HS-5 (cell line): ENCODE measurements at places on chromosomes 1 and 21.

- no peak for DNase-seq
Observed at GRCh38 chr1:158021721-158022120, 28.3 kb downstream of the KIRREL1 start.

GRCh38 chr1:87812871-87813577 lies 484.3 kb downstream of the LMO4 start:
- DNase-seq: no peak

DNA sequence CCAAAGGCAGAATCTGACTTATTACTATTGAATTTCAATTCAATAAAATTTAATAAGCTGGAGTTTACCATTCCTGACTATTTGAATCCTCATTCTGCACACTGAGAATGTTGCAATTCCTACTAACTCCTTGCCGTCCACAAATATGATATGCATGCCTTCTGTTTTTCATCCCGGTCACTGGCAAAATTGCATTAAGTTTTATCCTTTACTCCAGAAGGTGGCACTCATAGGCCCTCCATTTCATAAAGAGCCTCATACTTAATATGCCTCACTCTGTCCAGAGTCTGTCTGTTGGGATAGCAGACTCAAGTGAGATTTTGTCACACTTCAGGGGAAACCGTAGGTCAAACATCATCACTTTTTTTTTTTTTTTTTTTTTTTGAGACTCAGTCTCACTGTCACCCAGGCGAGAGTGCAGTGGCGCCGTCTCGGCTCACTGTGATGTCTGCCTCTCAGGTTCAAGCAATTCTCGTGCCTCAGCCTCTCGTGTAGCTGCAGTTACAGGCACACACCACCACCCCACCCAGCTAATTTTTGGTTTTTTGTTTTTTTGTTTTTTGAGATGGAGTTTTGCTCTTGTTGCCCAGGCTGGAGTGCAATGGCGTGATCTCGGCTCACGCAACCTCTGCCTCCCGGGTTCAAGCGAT lies 27.3 kb downstream of the F11R start:
- DNase-seq: peak; percentile 37

DNA sequence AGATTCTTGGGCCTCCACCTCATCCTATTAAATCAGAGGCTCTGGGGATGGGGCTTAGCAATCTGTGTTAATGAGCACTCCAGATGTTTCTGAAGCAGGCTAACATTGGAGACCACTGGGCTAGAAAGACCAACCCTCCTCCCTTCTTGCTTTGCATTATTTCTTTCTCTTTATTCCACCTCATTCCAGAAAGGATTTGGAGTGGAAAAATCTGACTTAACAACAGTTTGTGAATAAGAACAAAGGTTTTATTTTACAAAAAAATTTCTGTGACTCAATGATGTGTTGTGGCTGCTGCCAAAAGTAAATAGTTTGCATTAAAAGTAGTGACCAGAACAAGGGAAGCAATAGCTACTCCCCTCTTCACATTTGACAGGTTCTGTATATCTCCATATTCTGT lies 79.4 kb downstream of the TGFB2 start:
- no peak for DNase-seq

DNA sequence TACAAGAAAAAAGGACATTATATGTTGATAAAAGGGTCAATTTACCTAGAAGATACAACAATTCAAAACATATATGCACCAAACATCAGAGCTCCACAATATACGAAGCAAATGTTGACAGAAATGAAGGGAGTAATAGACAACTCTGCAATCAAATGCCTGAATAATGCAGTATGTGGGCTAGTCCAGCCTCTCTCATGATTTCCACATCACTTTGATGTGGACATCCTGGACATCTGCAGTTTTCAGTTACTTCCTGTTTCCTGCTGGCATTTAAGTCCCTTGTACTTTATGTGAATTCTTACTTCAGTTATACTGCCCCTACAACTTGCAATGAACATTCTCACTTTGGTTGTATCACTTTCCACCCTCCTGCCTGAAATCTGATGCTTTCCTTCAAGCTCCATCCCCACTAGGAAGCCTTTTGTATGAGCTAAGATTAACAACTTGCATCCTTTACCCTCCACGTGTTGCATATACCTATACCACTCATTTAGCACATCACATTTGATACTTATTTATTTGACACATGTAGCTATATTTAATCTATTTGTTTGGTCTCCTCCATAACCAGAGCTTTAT lies 36.7 kb downstream of the DISC1 start:
- DNase-seq: peak; percentile 6

DNA sequence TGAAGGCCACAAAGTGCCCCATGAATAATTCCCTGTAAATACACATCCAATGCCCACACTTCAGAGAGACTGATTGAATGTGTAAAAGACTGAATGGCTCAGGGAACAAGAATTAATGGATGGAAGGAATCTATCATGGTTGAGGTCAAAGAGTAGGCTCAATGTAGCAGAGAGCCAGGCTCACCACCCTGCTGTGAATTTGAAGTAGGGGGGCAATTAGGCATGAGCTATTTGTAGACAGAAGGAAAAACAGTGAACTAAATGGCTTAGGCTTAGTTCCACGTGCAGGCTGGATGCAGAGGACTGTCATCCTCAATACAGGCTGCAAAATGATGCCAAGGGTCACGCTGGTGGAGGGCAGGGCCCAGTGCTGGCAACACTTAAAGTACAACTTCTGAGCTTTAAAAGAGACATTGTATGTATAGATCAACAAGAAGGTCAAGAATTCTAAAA lies 22.9 kb upstream of the IGSF3 start:
- DNase-seq: no peak

DNA sequence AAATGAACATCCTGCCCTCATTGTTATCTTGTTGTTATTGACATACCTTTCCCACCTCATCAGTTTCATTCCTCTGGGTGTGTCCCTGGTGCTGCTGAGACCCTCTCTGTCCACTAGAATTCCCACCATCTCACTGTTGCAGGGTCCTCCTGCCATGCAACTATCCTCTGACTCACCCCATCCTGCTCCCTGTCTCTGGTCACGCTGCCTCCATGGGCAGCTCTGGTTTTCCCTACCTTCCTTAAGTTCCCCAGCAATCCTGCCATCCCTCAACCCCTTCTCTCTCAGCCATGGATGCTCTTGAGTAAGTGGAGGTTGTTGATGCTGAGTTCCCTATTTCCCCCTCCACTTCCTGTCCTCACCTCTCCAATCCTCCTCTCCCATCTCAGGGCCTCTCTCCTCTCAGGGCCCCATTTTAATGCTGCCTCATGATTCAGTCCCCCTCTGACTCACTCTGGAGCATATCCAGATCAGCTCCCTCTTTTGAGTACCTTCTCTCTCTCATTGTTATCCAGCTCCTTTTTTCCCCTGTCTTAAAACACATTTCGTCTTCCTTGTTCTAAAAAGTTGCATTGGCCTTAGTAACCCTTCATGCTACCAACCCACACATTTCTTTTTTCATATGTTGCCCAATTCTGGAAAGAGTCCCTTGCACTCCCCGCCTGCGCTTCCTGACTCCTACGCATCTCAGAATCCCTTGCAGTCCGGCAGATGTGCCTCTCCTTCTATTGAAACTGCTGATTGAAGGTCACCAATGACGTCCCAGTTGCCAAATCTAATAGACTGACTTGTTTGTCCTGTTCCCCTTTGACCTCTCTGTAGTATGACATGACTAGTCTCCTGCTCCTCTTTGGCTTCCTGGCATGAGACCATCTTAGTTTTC lies 92.0 kb downstream of the CNIH3 start:
- peak; percentile 76 for DNase-seq

DNA sequence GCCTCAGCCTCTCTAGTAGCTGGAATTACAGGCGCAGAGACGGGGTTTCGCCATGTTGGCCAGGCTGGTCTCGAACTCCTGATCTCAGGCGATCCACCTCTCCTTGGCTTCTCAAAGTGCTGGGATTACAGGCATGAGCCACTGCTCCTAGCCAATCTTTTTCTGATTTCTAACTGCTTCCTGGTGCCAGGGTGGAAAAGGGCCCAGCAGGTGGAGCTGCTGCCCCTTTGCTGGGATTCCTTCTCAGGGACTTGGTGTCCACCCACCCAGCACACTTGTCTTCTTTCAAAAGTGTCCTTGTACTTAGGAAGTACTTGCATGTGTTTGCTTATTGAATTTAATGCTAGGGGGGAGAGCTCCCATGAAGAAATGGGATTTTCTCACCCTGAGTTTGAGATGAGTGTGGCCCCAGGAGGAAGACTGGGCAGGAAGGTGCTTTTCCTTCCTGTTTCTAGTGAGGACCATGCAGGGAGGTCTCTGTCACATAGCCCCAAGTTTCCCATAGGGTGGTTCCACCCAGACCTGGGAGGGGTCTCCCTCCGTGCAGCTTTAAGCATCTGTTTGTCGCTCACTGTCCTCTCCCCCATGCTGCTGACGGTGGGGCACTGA lies 14.2 kb downstream of the UTP11 start:
- no peak for DNase-seq

- DNase-seq: no peak
Observed at GRCh38 chr1:182682406-182682805, 2.0 kb downstream of the RGS8 start.

DNA sequence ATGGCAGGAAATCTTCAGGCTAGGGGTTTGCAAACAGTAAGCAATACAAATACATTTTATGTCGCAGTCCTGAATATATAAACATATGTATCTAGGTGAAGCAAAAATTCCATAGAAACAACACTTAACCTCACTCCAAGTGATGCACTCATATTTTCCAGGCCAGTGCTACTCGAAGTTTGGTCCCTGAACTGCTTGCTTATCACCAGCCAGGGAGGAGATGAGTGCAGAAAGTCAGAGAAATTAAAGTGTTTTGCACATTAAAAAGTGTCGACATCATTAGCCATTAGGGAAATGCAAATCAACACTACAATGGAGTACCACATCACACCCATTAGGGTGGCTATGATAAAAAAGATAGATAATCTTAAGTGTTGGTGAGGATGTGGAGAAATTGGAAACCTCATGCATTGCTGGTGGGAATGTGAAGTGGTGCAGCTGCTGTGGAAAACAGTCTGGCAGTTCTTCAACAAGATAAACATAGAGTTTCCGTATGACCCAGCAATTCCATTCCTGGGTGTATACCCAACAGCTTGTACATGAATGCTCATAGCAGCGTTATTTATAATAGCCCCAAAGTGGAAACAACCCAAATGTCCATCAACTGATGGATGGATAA lies 70.5 kb upstream of the CSF1 start:
- no peak for DNase-seq

DNA sequence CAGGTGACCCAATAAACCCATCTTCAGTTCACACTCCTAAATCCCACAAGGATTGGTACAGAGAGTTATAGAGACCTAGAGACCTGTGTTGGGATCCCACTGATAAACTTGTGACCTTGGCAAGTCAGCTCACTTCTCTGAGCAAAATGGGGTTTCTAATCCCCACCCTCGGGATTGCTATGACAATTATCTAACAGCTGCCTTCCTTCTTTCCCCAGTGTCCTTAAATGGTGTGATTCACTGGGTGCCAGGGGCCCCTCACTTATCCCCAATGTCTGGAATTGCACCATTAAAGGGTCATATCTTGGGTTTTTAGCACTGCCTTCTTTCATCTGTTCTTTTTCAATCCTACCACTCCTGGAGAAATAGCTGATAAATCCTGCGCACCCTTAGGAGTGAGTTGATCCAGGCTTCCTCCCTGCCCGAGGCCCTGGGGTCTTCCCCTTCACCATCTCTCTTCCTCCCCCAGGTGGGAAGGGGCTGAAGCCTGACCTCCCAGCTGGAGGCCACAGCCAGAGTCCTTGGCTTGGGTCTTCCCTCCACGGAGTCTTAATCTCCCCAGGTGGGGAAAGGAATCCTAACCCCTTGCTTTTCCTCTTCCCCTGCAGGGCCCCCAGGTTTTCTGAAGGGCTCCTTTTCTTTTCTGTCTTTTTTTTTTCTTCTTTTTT lies 39.7 kb downstream of the LACTBL1 start:
- DNase-seq: no peak

DNA sequence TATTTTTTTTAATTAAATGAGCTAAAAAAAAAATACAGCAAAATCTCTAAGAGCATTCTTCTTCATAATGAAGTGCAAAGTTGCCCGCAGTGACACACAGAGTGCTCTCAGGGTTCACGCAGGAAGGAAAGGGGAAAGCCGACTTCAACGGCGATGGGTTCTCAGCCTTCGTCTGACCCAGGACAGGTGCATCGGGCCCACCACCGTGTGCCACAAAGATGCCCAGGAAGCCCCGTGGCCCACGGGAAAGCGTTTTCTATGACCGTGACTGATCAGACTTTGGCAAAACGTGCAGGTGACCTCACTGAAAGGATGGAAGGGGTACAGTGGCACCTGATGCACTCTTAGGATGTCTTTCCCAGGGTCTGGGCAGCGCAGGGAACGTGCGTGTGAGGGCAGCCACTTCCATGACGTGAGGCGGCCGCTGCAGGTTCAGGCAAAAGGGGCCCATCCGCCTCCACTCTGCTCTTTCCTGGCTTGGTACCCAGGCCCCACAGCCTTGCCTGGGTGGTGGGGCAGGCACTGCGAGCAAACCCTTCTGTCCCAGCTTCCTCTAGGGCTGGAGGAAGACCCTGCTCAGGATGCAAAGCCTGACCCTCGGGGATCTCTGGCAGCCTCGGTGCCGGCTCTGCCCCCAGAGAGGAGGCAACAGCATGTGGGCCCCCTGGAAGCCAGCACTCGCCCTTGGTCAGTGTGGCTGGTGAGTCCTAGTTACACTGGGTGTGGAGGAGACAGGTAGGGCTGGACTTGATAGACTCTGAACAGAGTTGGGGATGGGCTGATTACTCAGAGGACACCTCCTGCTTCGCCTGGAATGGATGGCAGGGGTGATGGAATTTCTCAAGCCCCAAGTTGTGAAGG lies 8.3 kb downstream of the LRRC47 start:
- DNase-seq: no peak

- DNase-seq: no peak
Observed at GRCh38 chr21:43593078-43593477, 66.2 kb downstream of the HSF2BP start.

DNA sequence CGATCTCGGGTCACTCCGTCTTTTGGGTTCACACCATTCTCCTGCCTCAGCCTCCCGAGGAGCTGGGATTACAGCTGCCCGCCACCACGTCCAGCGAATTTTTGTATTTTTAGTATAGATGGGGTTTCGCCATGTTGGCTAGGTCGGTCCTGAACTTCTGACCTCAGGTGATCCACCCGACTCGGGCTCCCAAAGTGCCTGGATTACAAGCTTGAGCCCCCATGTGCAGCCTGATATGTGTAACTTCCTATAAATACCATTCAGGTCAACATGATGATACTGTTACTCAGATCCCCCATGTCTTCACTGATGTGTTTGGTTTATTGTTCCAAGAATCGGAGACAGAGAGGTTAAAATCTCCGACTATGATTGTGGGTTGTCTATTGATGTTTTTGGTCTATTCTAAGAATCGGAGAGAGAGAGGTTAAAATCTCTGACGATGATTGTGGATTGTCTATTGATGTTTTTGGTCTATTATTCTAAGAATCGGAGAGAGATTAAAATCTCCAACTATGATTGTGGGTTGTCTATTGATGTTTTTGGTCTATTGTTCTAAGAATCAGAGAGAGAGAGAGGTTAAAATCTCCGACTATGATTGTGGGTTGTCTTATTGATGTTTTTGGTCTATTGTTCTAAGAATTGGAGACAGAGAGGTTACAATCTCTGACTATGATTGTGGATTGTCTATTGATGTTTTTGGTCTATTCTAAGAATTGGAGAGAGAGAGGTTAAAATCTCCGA lies 17.0 kb downstream of the C1orf159 start:
- DNase-seq: no peak
